ENCODE measurements at places on chromosomes 1 and 21. TPM values are rescaled to one million over a fixed set of nuclear protein-coding genes. Genes with fewer than 3 reads are reported as not detected.

The GJA5 gene
- total RNA-seq: not detected

The GPR3 gene
- total RNA-seq: 6.4 TPM

The ADAMTS1 gene
- 8.7 TPM for total RNA-seq

The LY9 gene
- total RNA-seq: not detected

The CDK18 gene
- under 0.01 TPM for total RNA-seq

The LINGO4 gene
- total RNA-seq: not detected

The TMEM50B gene
- total RNA-seq: 37.3 TPM

The CYP4Z1 gene
- total RNA-seq: not detected

The DNAH14 gene
- total RNA-seq: 19.7 TPM

The AMIGO1 gene
- 3.4 TPM for total RNA-seq

The AIRE gene
- 0.10 TPM for total RNA-seq

The NKAIN1 gene
- total RNA-seq: 2.2 TPM

The SPATA45 gene
- not detected for total RNA-seq

The AIM2 gene
- total RNA-seq: 15.5 TPM

The RUNX3 gene
- total RNA-seq: 9.5 TPM

The BCL2L15 gene
- not detected for total RNA-seq

The TNFAIP8L2 gene
- not detected for total RNA-seq

The FCAMR gene
- total RNA-seq: not detected

The CFHR3 gene
- not detected for total RNA-seq

The ACTN2 gene
- 0.48 TPM for total RNA-seq

The KRTAP19-3 gene
- not detected for total RNA-seq

The KCNJ9 gene
- not detected for total RNA-seq

The DEPDC1 gene
- total RNA-seq: 82.5 TPM

The GNG12 gene
- 174 TPM for total RNA-seq

The SPATA21 gene
- total RNA-seq: not detected

The B3GALT2 gene
- total RNA-seq: 0.96 TPM

The INSRR gene
- total RNA-seq: not detected

The CNTN2 gene
- not detected for total RNA-seq

The TBX15 gene
- 0.24 TPM for total RNA-seq

The KCND3 gene
- total RNA-seq: not detected

The PPIH gene
- total RNA-seq: 122 TPM

The FLG2 gene
- total RNA-seq: not detected

The DNAJC28 gene
- 2.0 TPM for total RNA-seq

The CYP4X1 gene
- total RNA-seq: 0.36 TPM

The GOLT1A gene
- not detected for total RNA-seq

The TCHH gene
- total RNA-seq: under 0.01 TPM

The OR2AK2 gene
- total RNA-seq: not detected

The KCTD3 gene
- 34.4 TPM for total RNA-seq

The WNT2B gene
- total RNA-seq: under 0.01 TPM

The CD1B gene
- not detected for total RNA-seq

The ZNF326 gene
- 6.3 TPM for total RNA-seq

The NBPF8 gene
- total RNA-seq: 3.9 TPM

The PROX1 gene
- total RNA-seq: 3.0 TPM

The TSNAX gene
- 36.3 TPM for total RNA-seq
